Stimulated activated CD4-positive, alpha-beta T cell treated with anti-CD3 and anti-CD28 coated beads, TNF-alpha, amount 100 ng/mL, for 24 hours (primary cell): ENCODE measurements at places on chromosomes 7 and 10.

DNA sequence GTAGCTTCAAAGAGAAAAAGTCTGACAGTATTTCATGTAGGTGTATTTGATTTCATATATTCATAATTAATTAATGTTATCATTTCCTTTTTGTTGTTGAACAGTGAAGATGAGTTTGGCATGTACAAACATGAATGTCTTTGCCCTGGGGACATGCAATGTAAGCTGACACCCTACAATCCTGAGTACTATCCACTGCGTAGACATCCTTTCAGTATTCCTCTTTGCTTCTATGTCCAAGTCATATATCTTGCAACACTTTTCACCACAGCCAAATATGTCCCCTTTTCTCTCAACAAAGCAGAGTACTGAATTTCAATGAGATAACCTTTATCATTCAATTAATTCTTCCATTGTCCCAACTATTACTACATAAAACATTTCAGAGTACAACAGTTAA lies 93.6 kb downstream of the GPR37 start:
- DNase-seq, result no peak

GRCh38 chr7:93856323-93856722 lies 34.2 kb downstream of the TFPI2 start:
- no peak for DNase-seq

- DNase-seq, result no peak
Measured at GRCh38 chr10:130226012-130226411, 89.8 kb downstream of the GLRX3 start.

GRCh38 chr7:33196221-33196620 lies 66.9 kb downstream of the BBS9 start:
- no peak for DNase-seq

DNA sequence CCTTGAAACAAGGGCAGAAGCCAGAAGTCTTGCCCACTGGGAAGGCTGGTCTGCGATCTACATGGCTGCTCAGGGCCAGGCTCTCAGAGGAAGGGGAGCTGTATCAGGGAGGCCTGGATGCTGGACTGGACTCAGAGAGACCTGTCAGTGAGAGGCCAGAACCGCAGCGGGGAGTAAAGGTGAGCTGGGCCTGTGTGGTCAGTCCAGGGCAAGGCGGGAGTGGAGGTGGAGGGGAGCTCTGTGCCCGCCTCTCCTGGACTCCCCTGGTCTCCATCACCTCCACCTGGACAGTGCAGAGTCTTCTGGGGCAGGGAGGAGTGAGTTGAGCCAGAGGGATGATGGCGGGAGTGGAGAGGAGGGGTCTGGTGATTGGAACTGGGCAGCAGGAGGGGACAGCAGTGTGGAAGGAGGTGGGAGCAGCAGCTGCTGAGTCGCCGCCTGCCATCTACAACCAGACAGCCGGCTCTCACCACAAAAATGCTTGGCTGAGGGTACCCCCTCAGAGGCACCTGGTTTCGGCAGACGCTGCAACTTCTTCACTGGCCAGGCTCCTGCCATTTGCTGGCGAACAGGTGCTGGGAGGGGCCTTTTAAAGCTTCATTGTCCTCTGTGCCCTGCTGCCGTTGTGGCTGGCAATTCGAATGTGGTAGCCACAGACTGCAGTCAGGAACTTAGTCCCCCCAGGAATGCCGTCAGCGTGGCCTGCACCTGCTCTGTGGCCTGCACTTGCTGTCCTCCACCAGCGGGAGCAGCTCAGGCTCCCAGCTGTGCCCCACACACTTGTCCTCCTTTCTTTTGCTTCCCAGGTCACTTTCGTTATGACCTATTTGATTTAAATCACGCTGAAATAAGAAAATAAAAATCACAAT lies 3.5 kb downstream of the RASSF4 start:
- no peak for DNase-seq

DNA sequence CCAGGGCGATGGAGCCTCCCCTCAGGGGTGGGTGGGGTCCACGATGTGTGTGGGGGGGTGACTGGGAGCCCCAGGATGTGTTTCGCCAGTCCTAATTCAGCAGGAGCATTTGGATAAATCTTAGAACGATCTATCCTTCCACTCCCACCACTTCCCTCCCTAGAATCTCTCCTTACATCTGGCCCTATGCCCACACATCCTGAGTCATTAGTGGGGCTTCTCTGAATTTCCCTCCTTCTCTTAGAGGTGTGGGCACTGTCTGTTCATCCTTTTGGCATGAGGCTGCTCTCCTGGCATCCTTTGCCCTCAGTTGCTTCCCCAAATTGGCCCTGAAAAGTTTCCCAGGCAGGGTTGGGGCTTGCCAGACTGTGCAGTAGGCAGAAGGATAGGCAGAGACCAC lies 1.6 kb downstream of the GHRHR start:
- DNase-seq, result no peak

DNA sequence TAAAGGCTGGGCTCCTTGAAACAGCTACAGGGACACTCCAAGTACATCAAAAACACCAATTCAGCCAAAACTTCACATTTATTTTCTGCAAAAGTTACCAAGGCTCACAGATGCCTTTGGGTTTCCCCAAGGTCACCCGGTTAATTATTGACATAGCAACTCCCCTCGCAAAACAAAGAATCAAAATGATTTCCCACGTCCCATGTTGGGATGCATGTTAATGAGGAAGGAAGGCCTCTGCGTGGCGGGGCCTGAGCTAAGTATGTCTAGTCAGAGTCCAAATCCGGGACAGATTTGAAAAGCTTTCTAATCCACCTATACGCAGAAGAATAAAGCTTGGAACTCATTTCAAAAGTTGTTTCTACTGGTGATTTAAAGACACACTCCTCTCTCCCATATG lies 535 bp upstream of the TMEM72 start:
- no peak for DNase-seq

DNA sequence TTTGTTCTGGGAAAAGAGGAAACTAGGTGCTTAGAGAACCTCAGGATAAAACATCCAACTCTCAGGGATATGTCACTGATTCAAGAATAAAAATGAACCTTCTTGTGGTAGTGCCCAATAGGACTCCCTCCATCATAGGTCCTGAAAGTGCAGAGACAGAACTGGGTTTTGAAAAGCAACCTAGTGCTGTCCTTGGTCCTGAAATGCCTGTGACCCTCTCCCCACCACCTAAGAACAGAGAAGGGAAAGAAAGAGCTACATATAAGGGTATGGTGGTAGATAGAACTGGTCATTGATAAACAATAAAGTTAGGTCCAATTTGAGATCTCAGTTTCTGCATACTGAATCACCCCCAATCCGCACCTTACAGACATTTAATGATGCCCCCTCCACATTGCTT lies 953.3 kb downstream of the XPNPEP1 start:
- DNase-seq, result no peak

DNA sequence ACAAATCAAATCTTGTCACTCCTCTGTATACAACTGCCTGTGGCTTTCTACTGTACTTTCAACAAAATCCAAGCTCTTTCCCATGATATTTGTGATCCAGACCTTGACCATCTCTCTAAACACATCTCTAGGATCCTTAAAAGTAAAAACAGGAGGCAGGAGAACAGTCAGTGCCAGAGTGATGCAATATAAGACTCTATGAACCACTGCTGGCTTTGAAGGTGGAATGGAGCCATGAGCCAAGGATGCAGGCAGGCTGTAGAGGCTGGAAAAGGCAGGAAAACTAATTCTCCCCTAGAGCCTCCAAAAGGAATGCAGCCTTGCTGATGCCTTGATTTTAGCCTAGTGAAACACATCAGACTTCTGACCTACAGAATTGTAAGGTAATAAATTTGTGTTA lies 45.5 kb upstream of the LRRN3 start:
- no peak for DNase-seq

GRCh38 chr10:129953119-129954051 lies 10.7 kb downstream of the EBF3 start:
- no peak for DNase-seq

DNA sequence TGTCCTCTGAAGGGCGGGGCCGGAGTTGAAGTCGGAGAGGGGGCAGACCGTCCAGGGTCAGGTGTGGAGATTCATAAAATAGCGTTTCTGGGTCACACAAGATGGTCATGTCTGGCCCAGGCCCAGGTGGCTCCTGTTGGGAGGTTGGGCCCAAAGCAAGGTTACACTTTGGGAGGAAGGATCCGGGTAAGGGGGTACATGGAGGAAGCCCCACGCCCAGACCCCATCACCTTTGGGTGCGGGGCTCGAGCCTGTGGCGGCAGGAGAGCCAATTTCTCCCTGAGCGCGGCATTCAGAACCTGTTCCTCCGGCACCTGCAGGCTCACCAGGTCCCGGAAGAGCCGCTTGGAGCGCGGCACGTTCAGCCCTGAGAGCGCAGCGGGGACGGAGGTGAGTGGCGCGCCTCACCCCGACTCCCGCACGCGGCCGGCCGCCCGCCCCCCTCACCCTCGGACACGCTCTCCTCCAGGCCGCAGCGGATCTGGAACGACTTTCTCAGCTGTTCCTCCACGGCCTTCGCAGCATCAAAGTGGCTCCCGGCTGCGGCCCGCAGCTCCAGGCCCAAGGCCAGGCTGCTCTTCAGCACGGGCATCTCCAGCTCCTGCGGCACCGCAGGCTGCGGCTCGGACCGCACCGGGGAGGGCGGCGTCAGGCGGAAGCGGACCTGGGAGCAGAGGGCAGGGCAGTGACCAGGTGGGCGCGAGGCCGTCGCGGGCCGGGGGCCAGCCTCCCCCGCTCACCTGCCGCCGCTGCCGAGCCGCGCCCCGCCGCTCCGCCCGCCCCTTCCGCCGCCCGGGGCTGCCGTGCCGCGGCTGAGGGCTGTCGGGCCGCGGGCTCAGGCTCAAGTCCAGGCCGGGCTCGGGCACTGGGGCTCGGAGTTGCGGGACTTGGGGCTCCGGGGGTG lies 644 bp downstream of the PPP1R35 start:
- DNase-seq, result peak; percentile 45

DNA sequence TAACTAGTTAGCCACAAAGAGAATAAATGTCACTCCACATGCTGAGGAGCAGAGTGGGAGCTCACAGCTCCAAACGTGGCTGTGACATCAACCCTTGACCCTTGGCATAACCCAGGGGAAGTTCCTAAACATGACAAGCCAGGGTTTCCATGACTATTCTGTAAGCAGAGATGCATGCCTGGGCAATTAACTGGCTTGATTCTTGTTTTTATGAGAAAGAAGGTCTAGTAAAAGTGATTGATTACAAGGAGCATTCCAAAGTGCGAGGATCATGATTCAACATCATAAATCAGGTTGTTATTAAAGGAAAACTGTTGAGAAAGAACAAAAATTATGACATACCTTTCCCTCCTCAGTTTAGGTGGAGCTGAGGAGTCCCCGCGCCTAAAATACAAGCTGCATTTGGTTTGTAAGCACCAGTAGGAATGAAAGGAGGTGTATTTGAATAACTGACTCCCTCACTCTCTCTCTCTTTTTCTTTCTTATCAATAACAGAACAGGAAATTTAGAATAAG lies 108.4 kb downstream of the SFMBT2 start:
- DNase-seq, result no peak

- DNase-seq, result no peak
Measured at GRCh38 chr10:89695307-89695706, 6.1 kb upstream of the KIF20B start.

GRCh38 chr7:116734710-116735109 lies 62.7 kb downstream of the MET start:
- no peak for DNase-seq

- DNase-seq, result no peak
Measured at GRCh38 chr7:28165261-28165660, 15.3 kb downstream of the JAZF1 start.

DNA sequence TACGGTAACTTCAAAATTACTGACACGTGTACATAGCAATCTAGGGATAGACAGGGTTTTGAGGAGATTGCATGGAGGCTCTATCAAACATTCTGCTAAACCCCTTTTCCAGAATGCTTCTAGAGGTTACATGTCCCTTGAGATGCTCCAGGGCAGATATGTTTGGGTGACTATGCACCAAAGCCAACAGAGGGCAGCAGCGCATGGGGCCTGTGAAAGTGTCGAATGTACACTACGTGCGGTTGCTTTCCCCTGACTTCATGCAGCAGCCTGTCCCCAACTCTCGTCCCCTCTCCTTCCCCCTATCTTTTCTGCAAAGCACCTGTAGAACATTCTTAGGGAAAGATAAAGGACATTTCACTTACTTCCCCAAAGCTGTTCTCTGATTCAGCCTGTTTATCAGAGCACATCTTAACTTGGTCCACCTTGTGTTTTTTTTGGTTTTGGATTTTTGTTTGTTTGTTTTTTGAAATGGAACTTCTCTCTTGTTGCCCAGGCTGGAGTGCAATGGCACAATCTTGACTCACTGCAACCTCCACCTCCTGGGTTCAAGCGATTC lies 90.2 kb downstream of the UBE3C start:
- no peak for DNase-seq

- no peak for DNase-seq
Measured at GRCh38 chr7:123645516-123645915, 10.2 kb upstream of the LMOD2 start.

GRCh38 chr10:74024600-74024999 lies 26.7 kb downstream of the VCL start:
- DNase-seq, result no peak

DNA sequence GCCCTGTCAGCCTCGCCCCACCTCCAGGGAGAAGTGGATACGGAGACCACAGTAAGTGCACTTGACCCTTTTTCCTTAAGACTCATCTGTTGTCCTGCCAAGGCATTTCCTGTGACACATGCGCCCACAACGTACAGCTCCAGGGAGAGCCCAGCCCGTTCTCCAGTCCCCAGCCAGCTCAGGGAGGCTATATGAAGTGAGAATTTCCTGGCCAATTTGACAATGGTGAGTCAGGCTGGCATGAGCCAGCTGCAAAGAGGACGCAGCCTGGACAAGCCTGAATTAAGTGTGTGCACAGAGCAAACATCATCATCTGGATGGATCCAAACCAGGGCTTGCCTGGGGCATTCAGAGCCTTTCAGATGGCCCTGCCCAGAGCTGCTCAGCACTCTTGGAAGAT lies 244.8 kb downstream of the KCNMA1 start:
- no peak for DNase-seq

DNA sequence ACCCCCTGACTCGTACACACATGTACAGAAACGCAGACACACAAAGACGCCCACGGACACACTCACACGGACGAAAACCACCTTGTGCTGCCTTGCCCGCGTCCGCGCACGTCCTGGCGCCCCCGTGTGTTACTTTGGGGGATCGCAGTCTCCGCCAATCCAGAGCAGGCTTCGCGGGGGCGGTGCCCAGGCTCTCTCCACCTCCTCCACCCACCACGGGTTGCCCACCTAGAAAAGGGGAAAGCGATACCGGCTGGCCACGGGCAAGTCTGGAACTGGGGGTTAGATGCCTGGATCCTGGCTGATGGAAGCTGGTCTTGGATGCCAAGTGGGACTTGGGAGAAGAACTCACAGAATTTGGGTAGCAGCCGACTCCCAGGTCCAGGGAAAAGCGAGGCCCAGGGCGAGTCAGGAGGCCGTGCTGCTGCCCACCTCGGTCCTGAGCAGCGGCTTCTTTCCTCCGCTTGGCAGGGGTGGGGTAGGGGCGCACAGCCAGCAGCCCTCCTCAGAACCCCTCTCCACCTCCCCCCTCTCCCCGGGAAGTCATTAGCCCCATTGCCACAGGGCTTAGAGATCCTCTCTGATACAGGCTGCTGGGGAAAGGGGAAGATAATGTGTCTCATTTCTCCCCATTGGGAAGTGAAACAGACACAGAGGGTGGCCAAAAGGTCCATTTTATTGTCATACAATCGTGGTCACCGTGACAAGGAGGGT lies 4.6 kb upstream of the VGF start:
- peak; percentile 56 for DNase-seq

- DNase-seq, result no peak
Measured at GRCh38 chr10:120945801-120946302, 94.7 kb downstream of the WDR11 start.

- no peak for DNase-seq
Measured at GRCh38 chr10:47008769-47009168, 97.5 kb downstream of the PTPN20 start.

- no peak for DNase-seq
Measured at GRCh38 chr7:28623105-28623730, 210.9 kb downstream of the CREB5 start.
